ENCODE measurements at places on chromosomes 3 and 15.

- no peak overlapping the region for H3K27ac ChIP-seq
- no peaks in the 10 kb centered on the region for H3K4me1 ChIP-seq
- no peaks in the 10 kb centered on the region for H3K36me3 ChIP-seq
- no peak for DNase-seq
These were observed 273.0 kb upstream of the COL8A1 start for GRCh38 chr3:99365396-99365795.

- H3K4me1 ChIP-seq = peaks cover 28% of the 10 kb centered on the region
- no peaks in the 10 kb centered on the region for H3K27me3 ChIP-seq
- peak overlapping the region; percentile 95 for H3K27ac ChIP-seq
- peak overlapping the region; percentile 53 for H3K4me3 ChIP-seq
- H3K36me3 ChIP-seq = peaks cover 10% of the 10 kb centered on the region
- DNase-seq = no peak
These were observed 18.8 kb upstream of the CHD2 start for GRCh38 chr15:92881211-92881754.

- H3K4me3 ChIP-seq = no peak overlapping the region
- H3K4me1 ChIP-seq = peaks cover 2% of the 10 kb centered on the region
- peaks cover 17% of the 10 kb centered on the region for H3K36me3 ChIP-seq
- no peak for DNase-seq
- H3K27me3 ChIP-seq = no peaks in the 10 kb centered on the region
These were observed 29.5 kb downstream of the CD80 start for GRCh38 chr3:119529883-119530282.

GRCh38 chr15:90683876-90684275 is 33.3 kb upstream of the BLM start:
- H3K27me3 ChIP-seq = no peaks in the 10 kb centered on the region
- H3K4me1 ChIP-seq = no peaks in the 10 kb centered on the region
- no peak overlapping the region for H3K4me3 ChIP-seq
- H3K27ac ChIP-seq = no peak overlapping the region

DNA sequence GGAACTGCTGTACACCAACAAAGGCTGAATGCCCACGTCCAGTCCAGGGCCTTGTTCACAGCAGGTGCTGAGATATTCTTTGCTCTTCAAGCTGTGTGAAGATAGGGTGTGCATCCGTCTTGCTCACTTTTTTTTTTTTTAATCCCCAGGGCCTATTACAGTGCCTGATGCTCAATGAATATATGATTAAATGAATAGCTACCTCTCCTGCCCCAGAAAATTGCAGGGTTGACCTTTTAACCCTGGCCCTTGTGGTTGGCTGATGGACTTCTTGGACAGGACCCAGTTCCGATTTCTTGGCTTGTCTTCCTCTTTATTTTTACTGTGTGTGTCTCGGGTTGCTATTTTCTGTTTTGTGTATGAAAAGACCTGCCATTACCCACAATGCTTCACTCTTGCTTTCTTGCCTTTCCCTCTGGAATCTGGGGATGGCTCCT is 2.9 kb upstream of the FYTTD1 start:
- no peaks in the 10 kb centered on the region for H3K27me3 ChIP-seq
- peaks cover 13% of the 10 kb centered on the region for H3K4me1 ChIP-seq
- no peak overlapping the region for H3K4me3 ChIP-seq
- no peaks in the 10 kb centered on the region for H3K36me3 ChIP-seq
- no peak overlapping the region for H3K27ac ChIP-seq

DNA sequence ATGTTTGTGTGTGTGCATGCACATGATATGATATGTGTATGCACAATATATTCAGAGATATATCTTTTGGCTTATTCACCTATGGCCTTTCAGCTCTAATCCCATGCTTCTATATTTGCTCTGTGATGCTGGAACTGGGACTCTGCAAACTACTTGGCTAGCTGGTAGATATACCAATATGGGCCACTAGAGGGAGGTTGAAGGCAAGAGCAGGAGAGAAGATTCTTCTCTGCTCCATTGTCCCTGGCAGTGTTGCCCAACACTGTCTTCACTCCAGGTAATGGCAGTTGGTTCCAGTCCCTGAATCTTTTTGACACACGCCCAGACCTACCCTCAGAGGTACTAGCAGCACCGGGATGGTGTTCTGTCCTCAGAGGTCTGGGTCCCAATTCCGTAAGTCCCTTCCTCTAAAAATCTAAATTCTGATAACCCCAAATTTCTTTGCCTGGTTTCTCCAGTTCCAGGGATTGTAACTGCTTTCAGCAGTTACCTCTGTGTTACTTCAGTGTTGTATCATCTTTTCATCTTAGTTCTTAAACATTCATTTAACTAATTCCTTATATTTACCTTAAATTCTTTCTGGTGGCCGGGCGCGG is 44.7 kb downstream of the GTPBP8 start:
- H3K27me3 ChIP-seq = no peaks in the 10 kb centered on the region
- DNase-seq = no peak
- no peaks in the 10 kb centered on the region for H3K4me1 ChIP-seq
- H3K4me3 ChIP-seq = no peak overlapping the region
- H3K27ac ChIP-seq = no peak overlapping the region
- no peaks in the 10 kb centered on the region for H3K36me3 ChIP-seq

DNA sequence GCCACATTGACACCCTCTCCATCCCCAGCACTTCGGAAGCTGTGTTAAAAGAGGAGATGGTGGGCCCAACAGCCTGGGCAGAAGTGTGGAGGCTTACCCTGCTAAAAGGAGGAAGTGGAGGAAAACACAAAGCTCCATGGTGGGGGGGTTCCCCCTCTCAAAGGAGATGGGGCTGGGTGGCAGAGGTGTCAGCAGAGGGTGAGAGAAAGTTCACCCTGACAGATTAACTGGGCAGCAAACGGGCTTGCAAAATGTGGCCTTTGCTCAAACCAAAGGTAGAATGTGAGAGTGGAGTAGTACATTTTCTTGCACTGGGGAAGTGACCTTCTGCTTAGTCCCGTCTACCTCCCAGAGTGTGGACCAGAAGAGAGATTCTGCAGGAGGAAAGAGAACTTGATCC is 44.7 kb downstream of the MYO1E start:
- peaks cover 26% of the 10 kb centered on the region for H3K4me1 ChIP-seq
- no peak overlapping the region for H3K4me3 ChIP-seq
- H3K36me3 ChIP-seq = no peaks in the 10 kb centered on the region
- no peak for DNase-seq
- H3K27ac ChIP-seq = no peak overlapping the region
- H3K27me3 ChIP-seq = no peaks in the 10 kb centered on the region

DNA sequence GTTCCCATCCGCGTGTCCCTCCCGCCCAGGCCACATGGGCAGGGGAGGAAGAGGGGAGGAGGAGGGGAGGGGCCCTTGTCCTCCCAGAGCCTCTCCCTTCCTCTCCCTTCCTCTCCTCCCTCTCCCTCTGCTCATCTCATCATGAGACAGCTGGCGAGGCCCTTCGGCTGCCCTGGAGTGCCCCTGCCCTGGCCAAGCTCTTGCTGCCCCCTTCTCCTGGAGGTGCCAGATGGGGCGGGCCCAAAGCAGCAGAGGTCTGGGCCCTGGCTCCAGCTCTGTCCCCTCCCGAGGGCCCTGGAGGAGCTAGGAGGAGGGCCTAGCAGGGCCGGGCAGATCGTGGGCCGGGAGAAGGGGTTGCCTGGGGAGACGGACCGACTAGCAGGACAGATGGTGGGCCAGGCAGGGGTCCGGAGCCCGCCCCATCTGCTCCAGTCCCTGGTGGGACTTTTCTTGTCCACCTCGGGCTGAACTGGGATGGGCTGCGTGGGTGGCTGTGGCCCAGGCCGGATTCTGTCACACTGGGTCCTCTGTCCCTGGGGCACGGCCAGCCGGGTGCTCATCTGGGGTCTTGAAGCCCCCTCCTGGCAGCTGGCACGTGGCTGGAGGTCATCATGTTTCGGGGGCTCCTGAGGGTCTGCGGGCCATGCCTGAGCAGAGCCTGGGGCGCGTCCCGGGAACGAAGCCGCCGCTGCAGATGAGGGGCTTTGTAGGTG is 183.4 kb downstream of the GOLGA6L6 start:
- DNase-seq = peak; percentile 77
- H3K4me1 ChIP-seq = no peaks in the 10 kb centered on the region
- H3K4me3 ChIP-seq = no peak overlapping the region
- no peaks in the 10 kb centered on the region for H3K36me3 ChIP-seq
- H3K27ac ChIP-seq = no peak overlapping the region

- no peak for DNase-seq
- H3K27ac ChIP-seq = no peak overlapping the region
- no peaks in the 10 kb centered on the region for H3K27me3 ChIP-seq
- peaks cover 3% of the 10 kb centered on the region for H3K4me1 ChIP-seq
- H3K4me3 ChIP-seq = peak overlapping the region; percentile 60
These were observed 4.5 kb downstream of the THBS1 start for GRCh38 chr15:39585389-39585841.

DNA sequence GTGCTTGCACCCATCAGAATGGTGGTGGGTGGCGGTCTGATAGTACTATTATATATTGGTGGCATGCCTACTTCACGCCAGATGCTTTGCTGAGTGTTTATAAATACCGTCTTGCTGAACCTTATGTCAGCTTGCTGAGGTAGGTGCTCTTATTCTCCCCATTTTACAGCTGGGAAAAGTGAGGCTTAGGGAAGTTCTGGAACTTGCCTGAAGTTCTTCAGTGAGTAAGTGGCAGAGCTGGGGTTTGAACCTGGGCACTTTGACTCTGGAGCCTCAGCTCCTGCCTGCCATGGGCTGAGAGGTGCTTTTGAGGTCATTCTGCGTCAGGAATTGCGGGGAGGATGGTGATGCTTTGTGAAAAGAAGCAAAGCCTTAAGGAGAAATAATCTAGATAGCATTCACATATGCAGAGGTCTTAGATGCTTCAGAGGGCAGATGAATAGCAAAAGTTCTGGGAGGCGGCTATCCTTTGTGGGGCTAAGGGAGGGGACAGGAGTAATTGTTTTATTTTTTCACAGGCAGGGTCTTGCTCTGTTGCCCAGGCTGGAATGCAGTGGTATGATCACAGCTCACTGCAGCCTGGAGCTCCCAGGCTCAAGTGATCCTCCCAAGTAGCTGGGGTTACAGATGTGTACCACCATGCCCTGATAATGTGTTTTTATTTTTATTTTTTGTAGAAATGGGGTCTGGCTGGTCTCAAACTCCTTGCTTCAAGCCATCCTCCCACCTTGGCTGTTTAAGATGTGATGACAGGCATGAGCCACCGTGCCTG is 18.5 kb downstream of the ITPR1 start:
- no peaks in the 10 kb centered on the region for H3K36me3 ChIP-seq
- no peak for DNase-seq
- H3K27ac ChIP-seq = no peak overlapping the region

- peaks cover 64% of the 10 kb centered on the region for H3K4me1 ChIP-seq
- H3K36me3 ChIP-seq = peaks cover 4% of the 10 kb centered on the region
- H3K27ac ChIP-seq = no peak overlapping the region
- no peak for DNase-seq
- no peaks in the 10 kb centered on the region for H3K27me3 ChIP-seq
These were observed 4.3 kb downstream of the SLCO3A1 start for GRCh38 chr15:91857772-91858171.

DNA sequence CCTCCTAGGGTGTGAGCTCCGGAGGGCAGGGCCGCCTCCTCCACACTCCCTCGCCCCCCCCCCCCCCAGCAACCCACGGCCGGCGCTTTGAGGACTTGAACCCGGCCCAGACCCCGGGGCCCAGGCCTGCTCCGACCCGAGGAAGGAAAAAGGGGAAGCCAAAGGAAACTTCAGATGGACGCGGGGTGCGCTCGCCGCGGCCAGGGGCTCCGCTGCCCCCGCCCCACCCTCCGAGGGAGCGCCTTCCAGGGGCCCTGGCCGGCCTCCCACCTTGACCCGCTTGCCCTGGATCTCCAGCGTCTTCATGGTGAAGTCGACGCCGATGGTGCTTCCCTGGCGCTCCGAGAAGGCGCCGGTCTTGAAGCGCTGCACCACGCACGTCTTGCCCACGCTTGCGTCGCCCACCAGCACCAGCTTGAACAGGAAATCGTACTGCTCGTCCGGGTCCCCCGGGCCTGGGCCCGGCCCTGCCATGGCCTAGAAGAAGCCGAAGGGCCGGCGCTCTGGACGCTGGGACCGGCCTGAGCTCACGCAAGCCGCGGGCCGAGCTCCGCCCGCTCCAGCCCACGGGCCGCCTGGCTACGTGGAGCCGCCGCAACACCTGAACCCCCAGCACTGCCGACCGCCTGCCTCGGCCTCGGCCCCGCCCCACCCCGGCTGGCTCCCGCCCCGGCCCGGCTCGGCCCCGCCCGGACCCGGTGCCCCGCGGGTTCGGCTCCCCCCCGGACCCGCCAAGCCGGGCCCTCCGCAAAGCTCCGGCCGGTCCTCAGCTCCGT is 400 bp downstream of the RAB43 start:
- peak overlapping the region; percentile 89 for H3K27ac ChIP-seq
- H3K4me3 ChIP-seq = peak overlapping the region; percentile 64
- peaks cover 38% of the 10 kb centered on the region for H3K4me1 ChIP-seq
- DNase-seq = no peak
- H3K36me3 ChIP-seq = no peaks in the 10 kb centered on the region
- no peaks in the 10 kb centered on the region for H3K27me3 ChIP-seq

DNA sequence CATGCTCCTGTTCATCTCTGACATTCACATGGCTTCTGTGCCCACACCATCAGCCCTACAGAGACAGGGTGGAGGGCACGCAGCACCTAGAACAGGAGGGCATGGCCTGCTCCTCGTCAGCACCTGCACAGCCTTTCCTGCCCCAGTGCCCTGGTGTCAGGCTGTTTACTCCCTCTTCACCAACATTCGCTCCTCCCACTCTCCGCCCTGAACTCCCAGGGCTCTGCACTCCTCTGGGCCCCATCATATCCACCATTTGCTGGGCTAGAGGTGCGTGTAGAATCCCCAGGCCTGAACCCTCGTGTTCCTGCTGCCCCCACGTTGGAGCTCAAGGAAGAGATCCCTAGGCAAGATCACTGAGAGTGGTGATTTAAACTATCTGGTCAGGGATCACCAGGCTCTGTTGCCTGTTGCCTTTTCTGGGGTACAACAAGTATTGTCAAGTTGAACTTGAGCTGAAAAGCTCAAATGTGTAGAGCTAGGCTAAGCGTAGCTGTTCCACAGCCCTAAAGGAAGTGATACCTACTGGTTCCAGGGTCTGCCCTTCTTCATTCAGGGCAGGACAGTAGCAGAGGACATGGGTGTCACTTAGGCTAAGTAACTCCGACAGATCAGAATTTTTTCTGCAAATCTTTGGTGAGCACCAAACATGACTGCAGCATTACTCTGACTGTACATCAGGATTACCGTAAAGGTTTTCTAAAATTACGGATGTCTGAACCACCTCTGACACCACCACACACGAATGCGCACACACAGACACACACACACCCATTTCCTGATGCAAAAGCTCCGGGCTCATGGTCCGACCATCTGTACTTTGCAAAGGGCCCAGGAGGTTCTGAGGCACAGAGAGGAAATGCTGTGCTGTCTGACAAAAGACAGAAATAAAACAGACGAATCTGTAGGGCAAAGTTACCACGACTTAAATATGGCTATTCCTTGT is 43.7 kb upstream of the GNB5 start:
- DNase-seq = no peak
- H3K27ac ChIP-seq = no peak overlapping the region
- no peak overlapping the region for H3K4me3 ChIP-seq
- H3K27me3 ChIP-seq = no peaks in the 10 kb centered on the region

DNA sequence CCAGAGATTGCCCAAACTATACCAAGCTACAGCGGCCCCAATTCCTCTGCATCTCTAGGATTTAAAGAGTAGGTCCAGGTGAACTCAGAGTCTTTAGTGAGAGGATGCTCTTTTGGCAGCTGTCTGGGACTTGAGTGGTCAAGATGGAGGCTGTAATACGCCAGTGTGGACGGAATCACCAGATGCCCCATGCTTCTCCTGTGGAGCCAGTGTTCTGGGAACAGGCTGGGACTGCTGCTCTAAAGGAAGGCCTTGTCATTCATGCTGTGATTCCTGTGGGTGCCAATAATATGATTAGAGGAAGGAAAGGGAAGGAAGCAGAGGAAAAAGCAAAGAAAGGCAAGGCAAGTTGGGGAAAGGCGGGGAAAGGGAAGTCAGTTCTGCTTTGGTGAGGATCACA is 17.4 kb upstream of the NOX5 start:
- DNase-seq = no peak
- no peaks in the 10 kb centered on the region for H3K27me3 ChIP-seq

Data from upper lobe of right lung (tissue), 1 donor.